ENCODE measurements at places on chromosomes 5 and 9.
A peak's percentile ranks its signal among the peaks of the same experiment; 100 is the strongest.

DNA sequence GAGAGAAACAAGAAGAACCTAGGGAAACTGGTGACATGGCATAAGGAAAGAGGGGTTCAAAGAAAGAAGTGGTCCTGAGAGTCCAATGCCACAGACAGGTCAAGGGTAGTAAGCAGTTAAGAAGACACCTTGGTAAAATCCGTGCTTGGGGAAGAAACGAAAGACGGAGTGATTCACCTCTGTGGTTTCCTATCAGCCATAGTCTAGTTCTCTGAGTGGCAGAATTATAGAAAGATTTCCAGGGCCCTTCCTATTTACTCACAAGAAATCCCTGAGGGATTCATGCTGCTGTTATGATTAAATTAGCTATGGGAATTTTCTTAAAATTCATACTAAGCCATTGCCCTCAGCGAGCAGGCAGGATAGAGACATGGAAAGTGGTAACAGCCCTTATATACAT lies 31.7 kb downstream of the IL33 start:
- DNase-seq: no peak

- DNase-seq: peak; percentile 60
Measured at GRCh38 chr9:72292256-72292682, 72.7 kb downstream of the ZFAND5 start.

DNA sequence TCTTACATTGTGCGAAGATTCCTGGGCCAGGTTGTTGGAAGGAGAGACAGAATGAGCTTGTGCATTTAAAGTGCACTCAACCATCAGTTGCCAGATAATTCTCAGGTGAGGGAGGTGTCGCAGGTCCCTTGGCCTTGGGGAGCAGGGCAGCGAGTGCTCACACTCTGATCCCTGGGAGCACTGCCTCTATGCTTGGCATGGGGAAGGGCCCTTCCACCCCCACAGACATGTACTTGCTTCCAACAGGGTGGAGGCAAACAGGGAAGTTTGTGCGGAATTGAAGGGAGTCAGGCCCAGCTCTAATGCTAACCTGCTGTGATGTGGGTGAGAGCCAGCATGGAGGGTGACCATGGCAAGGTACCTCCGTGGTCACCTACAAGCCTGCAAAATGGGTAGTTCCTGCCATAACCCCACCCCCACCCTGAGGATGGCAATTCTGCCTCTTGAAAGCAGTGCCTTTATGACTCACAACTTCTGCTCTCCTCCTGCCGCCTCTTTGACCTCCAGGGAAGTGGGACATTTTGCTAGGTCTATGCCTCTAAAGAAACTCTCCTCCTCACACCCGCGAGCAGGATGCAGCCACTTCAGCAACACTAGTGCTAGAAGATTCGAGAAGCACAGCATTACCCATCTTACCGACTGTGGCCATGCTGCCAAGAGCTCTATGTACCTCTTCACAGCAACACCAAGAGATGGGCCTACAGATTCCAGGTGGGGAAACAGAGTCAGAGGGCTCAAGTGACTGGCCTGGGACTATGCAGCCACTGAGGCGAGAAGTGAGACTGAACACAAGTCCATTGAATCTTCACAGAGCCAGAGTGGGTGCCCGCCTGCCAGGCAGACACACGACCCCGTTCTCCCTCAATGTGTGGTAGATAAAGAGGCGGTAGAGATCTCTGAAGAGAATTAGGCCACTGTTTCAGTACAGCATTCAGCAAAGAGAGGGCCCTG lies 22.1 kb upstream of the SLC25A51 start:
- DNase-seq: no peak

- no peak for DNase-seq
Measured at GRCh38 chr9:134301387-134302129, 24.7 kb upstream of the RXRA start.

DNA sequence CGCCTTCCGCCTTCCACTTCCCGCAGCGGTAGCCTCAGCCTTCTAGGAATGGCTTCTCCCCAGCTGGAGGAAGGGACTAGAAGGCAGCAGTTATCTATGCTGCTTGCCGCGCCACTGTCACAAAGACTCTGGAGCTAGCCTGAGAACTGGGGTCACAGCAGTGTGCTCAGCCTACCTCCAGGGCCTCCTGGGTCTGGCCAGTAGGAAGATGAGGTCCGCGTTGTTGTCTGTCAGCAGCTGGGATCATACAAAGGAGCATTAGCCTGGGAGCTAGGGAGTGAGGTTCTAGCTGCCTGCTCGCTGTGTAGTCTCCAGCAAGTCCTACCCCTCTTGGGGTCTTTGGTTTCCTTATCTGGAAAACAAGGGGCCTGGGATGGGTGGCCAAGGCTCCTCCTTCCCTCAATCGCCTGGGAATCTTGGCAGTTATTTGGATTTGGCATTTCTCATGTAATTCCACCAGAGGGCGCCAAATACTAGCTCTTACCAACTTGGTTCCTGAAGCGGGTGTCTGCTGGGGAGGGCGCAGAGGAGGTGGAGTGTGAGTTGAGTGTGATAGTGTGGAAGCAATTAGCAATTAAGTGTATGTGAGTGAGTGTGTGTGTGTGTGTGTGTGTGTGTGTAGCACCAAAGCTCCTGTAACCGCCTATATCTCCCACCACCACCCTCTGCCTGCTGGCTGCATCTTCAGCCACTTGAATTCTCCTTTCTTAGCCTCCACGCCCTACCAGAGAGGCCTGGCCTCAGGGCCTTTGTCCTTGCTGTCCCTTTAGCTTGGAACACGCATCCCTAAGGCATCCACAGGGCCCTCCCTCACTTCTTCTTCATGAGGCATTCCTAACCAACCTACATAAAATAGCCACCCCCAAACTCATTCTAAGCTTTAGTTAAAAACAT lies 97.1 kb downstream of the ENTREP1 start:
- peak; percentile 89 for DNase-seq

GRCh38 chr5:81422671-81423070 lies 28.7 kb upstream of the ACOT12 start:
- no peak for DNase-seq

- peak; percentile 59 for DNase-seq
Measured at GRCh38 chr5:138725153-138725817, 27.9 kb upstream of the CTNNA1 start.

DNA sequence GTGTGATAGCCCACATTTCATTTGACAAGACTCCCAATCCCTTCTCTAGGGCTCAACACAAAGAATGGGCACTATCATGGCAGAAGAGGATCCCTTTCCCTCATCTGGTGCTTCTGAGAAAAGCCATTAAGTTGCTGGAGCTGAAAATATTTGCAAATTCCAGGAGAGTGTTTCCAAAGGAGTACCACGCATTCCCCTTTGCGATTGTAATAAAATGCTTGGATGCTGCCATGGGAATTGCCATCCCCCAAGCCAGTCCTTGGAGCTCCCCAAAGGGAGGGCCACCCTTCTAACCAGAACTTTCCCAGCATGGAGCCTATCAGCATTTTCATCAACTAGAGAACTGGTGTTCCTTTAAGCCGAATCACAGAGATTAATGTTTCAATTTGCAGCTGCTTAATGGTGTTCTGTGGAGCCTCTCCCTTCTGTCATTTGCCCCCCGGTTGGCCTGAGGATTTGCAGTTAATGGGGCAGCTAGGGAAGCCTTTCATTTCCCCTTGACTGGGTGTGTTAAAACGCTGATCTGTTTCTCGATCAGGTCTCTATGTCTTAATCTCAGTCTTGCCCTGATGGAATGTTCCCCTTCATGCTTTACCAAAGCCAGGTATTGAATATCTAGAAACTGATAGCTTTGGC lies 133.0 kb downstream of the ENC1 start:
- DNase-seq: no peak

GRCh38 chr9:122080986-122081385 lies 12.1 kb downstream of the TTLL11 start:
- no peak for DNase-seq

DNA sequence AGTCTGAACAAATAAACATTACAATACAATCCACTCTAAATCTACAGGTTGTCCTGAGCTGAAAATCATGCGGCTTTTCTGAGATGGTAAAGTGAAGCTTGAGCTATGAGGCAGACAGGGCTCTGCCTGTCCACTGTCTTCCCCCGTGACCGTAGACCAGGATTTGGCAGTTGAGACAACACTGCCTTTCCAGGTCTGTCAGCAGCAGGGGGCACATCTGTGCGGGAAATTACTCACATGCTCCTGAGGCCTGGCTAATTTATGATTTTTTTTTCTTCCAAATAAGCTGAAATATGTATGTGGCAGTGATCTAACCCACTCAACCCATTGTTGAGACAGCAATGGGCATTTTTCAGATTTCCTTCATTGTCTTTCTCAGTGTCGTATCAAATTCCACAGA lies 307.9 kb downstream of the FBXL7 start:
- peak; percentile 51 for DNase-seq

DNA sequence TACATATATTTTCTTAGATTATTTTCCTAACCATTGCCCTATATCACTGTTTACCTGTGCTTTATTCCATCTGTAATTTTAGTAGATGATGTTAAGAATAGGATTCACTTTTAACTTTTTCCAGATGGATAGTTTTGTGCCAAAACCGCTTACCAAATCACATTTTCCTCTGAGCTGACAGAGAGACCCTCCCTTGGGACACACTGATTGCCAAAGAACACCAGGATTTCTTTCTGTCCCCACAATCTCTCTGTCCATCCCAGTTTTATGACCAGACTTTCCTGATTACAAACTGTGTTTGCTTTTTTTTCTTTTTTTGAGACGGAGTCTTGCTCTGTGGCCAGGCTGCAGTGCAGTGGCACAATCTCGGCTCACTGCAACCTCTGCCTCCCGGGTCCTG lies 81.3 kb upstream of the SPATA31C2 start:
- peak; percentile 35 for DNase-seq

DNA sequence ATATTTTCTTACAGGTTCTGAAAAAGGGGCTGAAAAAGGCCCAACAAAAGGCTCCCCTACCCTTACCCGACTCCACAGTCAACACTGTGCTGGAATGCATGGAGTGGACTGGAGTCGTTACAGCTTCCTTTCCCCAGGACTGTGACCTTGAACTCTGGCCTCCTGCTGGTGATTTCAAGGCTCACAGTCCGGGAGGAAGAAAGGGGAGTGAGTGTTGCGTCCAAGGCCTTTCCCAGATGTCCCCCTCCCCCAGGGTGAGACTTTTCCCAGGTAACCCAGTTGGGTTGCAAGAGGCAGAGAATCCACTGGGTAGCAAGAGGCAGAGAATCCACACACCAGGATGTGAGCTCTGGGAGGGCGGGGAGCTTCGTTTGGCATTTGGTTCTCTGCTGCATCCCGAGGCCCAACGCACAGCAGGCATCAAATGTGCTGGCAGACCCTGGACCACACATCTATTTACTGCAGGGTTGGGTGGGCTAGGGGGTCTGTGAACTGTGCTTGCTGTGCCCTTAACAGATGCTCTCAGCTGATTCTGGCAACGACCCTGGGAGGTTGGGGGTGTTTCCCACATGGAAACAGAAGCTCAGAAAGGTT lies 37.5 kb downstream of the FABP6 start:
- DNase-seq: no peak

- peak; percentile 61 for DNase-seq
Measured at GRCh38 chr9:82148901-82149461, 160.4 kb downstream of the SPATA31D1 start.

- DNase-seq: no peak
Measured at GRCh38 chr5:35081134-35081533, 33.4 kb upstream of the AGXT2 start.

Measured in GM03348 (cell line).